ENCODE measurements at places on chromosomes 2 and 18.

GRCh38 chr2:7809640-7810039, 872.2 kb upstream of the ID2 start:
- no peak for DNase-seq

DNA sequence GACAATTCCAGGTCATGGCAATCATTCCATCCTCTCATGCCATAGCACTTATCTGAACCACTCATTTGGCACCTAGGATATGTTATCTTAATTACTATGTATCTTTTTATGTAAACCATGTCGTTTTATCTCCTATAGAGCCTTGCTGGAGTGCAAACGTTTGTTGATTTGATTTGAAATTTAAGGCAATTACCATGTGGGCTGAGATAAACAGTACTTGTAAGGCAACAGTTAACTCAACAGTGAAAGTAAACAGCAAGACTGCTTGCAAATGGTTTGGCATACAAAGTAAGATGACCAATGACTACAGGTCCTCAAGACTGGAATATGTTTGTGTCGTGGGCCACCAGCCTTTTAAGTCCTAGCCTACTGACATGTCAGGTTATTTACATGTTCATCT, 133.7 kb upstream of the ZFP36L2 start:
- DNase-seq = no peak

DNA sequence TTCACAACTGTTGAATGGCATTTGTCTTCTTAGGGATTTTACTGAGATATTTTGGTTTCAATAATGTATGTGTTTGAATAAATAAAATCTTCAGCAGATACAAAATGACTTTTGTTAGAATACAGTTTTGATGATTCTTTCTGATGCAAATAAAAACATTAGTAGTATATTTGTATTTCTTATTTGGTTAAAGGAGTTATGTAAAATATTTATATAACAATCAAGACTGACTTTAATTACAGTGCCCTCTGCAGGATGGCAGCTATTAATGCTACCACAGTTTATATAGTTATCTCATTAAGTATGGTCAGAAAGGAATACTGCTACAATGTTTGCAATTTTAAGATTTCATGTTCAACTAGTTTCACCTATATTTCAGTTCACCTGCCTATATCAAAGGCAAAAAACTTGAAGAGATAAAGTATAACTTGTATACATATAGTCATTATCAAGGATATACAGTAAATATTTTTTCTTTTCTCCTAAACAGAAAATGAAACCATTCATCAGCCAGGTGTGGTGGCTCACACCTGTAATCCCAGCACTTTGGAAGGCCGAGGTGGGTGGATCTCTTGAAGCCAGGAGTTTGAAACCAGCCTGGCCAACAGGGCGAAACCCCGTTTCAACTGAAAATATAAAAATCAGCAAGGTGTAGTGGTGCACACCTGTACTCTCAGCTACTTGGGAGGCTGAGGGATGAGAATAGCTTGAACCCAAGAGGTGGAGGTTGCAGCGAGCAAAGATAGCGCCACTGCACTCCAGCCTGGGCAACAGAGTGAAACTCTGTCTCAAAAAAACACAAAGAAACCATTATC, 19.8 kb downstream of the ARL5A start:
- DNase-seq = no peak

DNA sequence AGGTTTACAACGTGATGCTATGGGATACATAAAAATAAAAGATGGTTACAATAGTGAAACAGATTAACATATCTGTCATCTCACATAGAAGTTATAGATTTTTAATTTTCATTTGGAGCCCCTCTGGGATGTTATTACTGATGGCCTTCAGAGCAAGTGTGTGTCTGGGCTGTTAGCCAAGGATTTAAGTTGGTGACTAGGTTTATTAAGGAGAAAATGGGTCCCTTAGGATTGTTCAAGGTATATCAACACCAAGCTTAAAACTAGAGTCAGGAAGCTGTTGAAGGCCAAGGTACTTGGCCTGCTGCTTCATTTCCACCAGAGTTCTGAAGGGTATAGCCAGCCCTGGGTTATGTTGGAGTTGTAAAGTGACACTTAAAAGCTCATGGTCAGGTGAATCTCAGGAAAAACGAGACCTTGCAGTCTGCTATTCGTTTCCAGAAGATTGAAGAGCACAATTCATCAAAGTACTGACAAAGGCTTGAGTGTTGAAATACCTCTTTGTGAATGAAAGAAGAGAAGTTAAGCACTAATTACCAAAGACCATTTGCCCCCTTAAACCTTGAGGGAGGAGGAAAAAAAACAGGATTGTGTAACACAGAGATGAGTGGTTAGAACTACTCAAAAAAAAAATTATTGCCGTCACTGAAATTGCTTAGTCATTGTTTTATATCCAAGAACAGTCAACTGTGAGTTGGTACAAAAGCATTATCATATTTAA, 48.4 kb downstream of the MAP2 start:
- no peak for DNase-seq

DNA sequence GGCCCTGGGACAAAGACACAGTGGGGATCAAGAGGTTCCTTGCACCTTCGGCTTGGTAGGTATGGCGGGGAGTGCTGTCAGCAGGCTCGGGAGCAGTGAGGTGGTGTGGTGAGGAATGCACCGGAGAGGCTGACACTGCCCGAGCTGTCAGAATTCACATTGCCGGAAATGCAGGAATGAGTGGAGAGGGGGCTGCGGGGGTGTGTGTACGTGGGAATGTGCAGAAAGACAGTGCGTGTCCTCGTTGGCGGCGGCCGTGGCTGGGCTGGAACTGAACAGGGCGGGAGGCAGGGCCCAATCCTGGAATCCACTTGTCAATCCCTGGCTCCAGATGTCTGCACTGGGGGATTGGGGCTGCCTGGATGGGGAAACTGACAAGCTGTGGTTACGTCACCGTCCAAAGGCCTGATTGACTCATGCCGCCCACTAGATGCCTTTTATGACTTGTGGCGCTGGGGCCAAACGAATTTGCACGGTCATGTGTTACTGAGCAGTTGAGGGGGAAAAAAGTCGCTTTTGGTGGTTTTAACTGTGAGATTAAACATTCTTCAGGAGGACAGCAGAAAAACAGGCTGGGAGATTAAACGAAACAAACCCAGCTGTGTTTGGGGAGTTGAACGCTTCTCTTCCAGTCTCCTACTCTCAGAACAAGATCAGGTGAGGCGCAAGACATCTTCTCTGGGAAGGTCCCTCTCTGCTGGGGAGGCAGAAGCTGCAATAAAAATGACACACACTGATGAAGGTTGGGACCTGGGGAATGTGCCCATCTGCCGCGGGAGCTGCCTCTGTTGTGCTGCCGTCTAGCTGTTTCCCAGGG, 189.4 kb upstream of the GLI2 start:
- no peak for DNase-seq

- DNase-seq = no peak
These were observed 188.7 kb upstream of the SMAD2 start for GRCh38 chr18:48119204-48119603.

- no peak for DNase-seq
These were observed 215.0 kb downstream of the SUCLG1 start for GRCh38 chr2:84243788-84244733.

GRCh38 chr2:219245899-219246230, 586 bp downstream of the STK16 start:
- no peak for DNase-seq

DNA sequence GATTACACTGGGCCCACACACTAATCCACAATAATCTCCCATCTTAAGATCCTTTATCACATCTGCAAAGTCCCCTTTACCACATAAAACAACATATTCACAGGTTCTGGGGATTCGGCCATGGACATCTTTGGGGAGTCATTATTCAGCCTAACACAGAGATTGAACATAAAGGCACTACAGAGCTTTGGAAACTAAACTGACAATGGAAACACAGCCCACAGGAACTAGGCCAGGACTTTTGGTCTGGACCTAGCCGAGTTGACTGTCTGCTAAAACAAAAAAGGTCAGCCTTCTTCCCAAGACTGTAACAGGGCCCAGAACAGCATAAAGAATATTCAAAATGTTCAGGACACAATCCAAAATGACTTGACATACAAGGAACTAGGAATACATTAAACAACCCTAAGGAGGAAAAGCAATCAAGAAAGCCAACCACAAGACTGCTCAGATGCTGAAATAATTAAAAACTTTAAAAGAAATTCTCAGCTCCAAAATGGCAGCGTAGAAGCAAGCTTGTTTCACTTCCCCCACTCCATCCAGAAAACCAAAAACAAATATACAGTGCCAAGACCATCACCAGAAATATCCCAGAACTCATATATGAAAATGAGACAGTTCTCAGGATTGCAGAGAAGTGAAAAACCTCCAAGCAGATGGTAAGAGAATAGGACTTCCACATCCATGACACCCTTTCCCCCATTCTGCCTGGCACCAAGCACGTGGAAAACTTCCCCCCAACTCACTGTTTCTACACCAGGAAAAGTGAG, 207.8 kb downstream of the ATAD2B start:
- no peak for DNase-seq

Data from stimulated activated CD4-positive, alpha-beta T cell treated with anti-CD3 and anti-CD28 coated beads, Interleukin-12 subunit alpha, Interleukin-12 subunit beta, amount 100 ng/mL, for 24 hours (primary cell).